Activated B cell treated with CpG ODN at 0.5 μM for 24 hours (primary cell): ENCODE measurements at places on chromosomes 5 and 9. TPM values are rescaled to one million over a fixed set of nuclear protein-coding genes. Genes with fewer than 3 reads are reported as not detected.
A peak's percentile ranks its signal among the peaks of the same experiment; 100 is the strongest.

GDF9 gene
- total RNA-seq: 0.29 and 0.39 TPM in 2 replicates

- no peak overlapping the region for H3K4me3 ChIP-seq
- no peaks in the 10 kb centered on the region for H3K36me3 ChIP-seq
- no peak overlapping the region for H3K27ac ChIP-seq
These were observed 222.3 kb downstream of the GLIS3 start for GRCh38 chr9:4077499-4078102.

GRCh38 chr5:18523380-18523779, 889.1 kb downstream of the TAF11L14 start:
- no peaks in the 10 kb centered on the region for H3K27me3 ChIP-seq
- H3K36me3 ChIP-seq: no peaks in the 10 kb centered on the region
- DNase-seq: no peak
- H3K4me3 ChIP-seq: no peak overlapping the region
- no peak overlapping the region for H3K27ac ChIP-seq

ARL14EPL gene
- total RNA-seq: not detected in 2 replicates

GRCh38 chr5:134813827-134814226, 31.9 kb upstream of the C5orf24 start:
- H3K4me1 ChIP-seq: peaks cover 17% of the 10 kb centered on the region
- H3K36me3 ChIP-seq: peaks cover 58% of the 10 kb centered on the region
- no peaks in the 10 kb centered on the region for H3K27me3 ChIP-seq
- no peak overlapping the region for H3K4me3 ChIP-seq
- H3K27ac ChIP-seq: peak overlapping the region; percentile 74

GRCh38 chr5:50553560-50553984, 112.5 kb upstream of the EMB start:
- DNase-seq: no peak
- peaks cover 6% of the 10 kb centered on the region for H3K4me1 ChIP-seq
- no peaks in the 10 kb centered on the region for H3K27me3 ChIP-seq

GRCh38 chr5:177328545-177329231, 17.0 kb upstream of the MXD3 start:
- H3K4me3 ChIP-seq: no peak overlapping the region
- H3K4me1 ChIP-seq: peaks cover 28% of the 10 kb centered on the region
- no peaks in the 10 kb centered on the region for H3K27me3 ChIP-seq
- DNase-seq: no peak

DNA sequence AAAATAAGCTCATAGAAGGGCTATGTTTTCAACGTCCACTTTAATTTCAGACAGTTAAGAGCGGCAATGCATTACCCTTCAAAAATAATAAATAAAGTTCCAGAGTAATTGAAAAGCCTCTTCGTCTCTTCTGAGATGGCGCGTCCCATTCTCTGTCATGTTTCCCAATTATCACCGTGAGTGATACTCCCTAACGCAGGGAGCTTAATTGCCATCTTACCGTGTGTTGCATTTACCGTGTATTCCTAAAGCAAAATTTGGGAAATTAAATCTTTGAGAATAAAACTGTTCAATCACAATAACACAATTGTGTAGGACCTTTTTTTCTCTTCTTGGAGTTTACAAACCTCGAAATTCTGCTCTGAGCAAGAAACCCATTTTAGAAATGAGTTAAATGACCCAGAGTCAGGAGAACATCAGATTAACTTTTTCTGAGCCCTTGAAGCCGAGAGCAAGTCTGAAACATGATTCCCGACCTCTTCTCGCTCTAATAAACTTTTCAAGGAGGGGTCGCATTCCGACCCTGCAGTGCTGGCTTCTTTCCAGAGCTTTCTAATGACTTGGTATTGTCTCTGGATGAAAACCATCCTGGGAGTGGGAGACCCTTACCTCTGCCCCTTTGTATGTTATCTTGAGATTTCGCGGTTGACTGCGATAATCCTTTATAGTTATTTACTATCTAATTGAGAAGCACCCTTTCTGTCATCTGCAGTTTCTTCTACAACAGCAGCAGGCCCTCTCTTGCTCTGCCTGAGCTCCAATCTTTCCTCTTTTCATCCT, 251.5 kb downstream of the FSTL4 start:
- no peak for DNase-seq
- no peak overlapping the region for H3K27ac ChIP-seq
- no peaks in the 10 kb centered on the region for H3K4me1 ChIP-seq
- H3K36me3 ChIP-seq: no peaks in the 10 kb centered on the region
- no peak overlapping the region for H3K4me3 ChIP-seq
- peaks cover 5% of the 10 kb centered on the region for H3K27me3 ChIP-seq
